ENCODE measurements at places on chromosomes 3 and 15. TPM values are rescaled to one million over a fixed set of nuclear protein-coding genes. Genes with fewer than 3 reads are reported as not detected.

CKMT1A gene
- not detected for total RNA-seq

GABRB3 gene
- not detected for total RNA-seq

TGM5 gene
- not detected for total RNA-seq

CDHR4 gene
- 0.32 TPM for total RNA-seq

HIGD2B gene
- total RNA-seq, result not detected
